ENCODE measurements at places on chromosomes 12 and 14.

GRCh38 chr14:93035917-93036651 lies 79.6 kb downstream of the ITPK1 start:
- no peak overlapping the region for H3K27ac ChIP-seq
- no peaks in the 10 kb centered on the region for H3K36me3 ChIP-seq
- no peak for DNase-seq
- H3K27me3 ChIP-seq, result no peaks in the 10 kb centered on the region

DNA sequence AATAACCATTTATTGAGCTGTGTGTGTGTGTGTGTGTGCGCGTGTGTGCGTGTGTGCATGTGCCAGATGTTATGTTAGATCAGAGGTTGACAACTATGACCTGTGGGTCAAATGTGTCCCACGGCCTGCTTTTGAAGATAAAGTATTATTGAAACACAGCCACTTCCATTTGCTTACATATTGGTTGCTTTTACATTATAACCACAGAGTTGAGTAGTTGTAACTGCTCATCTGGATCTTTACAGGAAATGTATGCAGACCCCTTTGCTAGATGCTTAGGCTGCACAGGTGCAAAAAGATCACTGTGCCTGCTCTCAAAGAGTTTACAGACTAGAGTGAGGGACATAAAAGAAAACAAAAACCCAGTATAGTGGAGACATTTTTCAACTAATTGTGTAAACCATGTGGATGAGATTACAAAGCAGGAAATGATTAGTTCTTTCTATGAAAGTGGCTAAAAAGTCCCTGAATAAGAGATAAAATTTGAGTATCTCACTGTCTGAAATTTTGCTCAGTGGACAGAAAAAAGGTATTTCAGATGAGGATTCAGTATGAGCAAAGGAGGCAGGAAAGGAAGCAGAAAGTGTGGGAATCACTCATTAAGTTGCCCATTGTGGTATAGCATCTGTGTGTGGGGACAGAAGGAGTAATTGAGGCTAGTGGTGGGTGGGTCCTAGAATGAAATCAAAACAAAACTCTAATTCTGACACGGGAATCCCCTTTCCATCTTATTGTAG lies 188.4 kb downstream of the PAH start:
- H3K4me3 ChIP-seq, result no peak overlapping the region
- peaks cover 11% of the 10 kb centered on the region for H3K4me1 ChIP-seq
- H3K36me3 ChIP-seq, result no peaks in the 10 kb centered on the region
- no peak for DNase-seq
- no peaks in the 10 kb centered on the region for H3K27me3 ChIP-seq

DNA sequence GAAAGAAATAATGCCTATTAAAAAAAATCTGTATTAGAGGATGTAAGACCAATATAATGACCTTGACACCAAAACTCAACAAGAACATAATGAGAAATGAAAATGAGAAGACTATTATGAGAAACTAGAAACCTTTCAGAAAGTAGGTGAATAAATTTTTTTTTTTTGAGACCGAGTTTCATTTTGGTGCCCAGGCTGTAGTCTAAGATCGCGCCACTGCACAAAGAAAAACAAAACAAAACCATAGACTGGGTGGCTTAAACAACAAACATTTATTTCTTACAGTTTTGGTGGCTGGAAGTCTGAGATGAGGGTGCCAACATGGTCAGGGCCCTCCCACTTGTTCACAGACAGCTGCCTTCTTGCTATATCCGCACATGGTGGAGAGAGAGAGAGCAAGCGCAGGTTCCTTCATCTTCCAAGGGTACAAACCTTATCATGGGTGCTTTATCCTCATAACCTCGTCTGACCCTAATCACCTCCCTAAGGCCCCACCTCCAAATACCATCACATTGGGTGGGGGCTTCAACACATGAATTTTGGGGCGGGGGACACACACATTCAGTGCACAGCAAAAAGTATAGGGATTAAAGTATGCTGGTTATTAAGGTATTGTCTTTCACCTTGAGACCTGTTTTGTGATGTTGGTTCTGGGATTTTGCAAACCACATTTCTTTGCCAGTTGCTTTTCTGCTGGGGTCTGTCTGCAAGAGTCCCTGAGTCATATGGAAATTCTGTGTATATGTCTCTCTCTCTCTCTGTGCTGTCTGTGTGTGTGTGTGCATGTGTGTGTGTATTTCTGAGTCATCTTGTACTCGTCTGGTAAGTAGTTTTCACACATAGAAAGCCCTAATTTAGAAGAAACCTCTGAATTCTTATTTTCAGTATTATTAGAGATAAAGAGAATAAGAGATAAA lies 26.2 kb downstream of the ZCRB1 start:
- peak; percentile 31 for DNase-seq
- H3K4me1 ChIP-seq, result peaks cover 13% of the 10 kb centered on the region
- H3K4me3 ChIP-seq, result no peak overlapping the region
- no peaks in the 10 kb centered on the region for H3K36me3 ChIP-seq
- H3K27me3 ChIP-seq, result no peaks in the 10 kb centered on the region
- peak overlapping the region; percentile 54 for H3K27ac ChIP-seq

- H3K36me3 ChIP-seq, result peaks cover 10% of the 10 kb centered on the region
- peak; percentile 37 for DNase-seq
- H3K4me3 ChIP-seq, result peak overlapping the region; percentile 46
- peak overlapping the region; percentile 93 for H3K27ac ChIP-seq
- peaks cover 78% of the 10 kb centered on the region for H3K4me1 ChIP-seq
Observed at GRCh38 chr12:25377469-25378177, 126.9 kb upstream of the KRAS start.

GRCh38 chr14:38866461-38866860 lies 236.6 kb downstream of the SEC23A start:
- H3K4me3 ChIP-seq, result no peak overlapping the region
- H3K27me3 ChIP-seq, result peaks cover 3% of the 10 kb centered on the region
- no peak overlapping the region for H3K27ac ChIP-seq
- H3K4me1 ChIP-seq, result no peaks in the 10 kb centered on the region
- H3K36me3 ChIP-seq, result no peaks in the 10 kb centered on the region

- H3K27me3 ChIP-seq, result no peaks in the 10 kb centered on the region
- H3K4me3 ChIP-seq, result peak overlapping the region; percentile 48
- H3K27ac ChIP-seq, result peak overlapping the region; percentile 94
- H3K4me1 ChIP-seq, result peaks cover 65% of the 10 kb centered on the region
- DNase-seq, result peak; percentile 50
- H3K36me3 ChIP-seq, result peaks cover 69% of the 10 kb centered on the region
Observed at GRCh38 chr14:91311284-91311662, 66.8 kb upstream of the GPR68 start.

GRCh38 chr12:66500841-66501240 lies 178.0 kb downstream of the GRIP1 start:
- no peak overlapping the region for H3K27ac ChIP-seq
- H3K36me3 ChIP-seq, result no peaks in the 10 kb centered on the region
- no peak for DNase-seq
- H3K27me3 ChIP-seq, result no peaks in the 10 kb centered on the region
- H3K4me1 ChIP-seq, result no peaks in the 10 kb centered on the region

DNA sequence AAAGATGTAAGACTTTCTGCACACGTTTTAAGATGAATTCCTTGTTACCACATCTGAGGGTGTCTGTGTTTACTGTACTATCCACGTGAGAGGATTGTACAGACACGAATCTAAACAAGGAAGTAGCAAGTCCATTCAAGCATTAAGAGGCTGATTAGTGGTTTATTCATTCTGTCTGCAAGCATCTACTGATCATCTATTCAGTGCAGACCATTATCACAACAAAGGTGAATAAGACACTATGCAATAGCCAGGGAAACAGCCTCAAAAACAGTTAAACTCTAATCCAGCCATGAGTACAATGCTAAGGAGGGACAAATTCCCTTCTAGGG lies 111.6 kb upstream of the PZP start:
- H3K4me3 ChIP-seq, result no peak overlapping the region
- H3K4me1 ChIP-seq, result no peaks in the 10 kb centered on the region
- no peaks in the 10 kb centered on the region for H3K36me3 ChIP-seq
- H3K27me3 ChIP-seq, result no peaks in the 10 kb centered on the region

GRCh38 chr12:68510397-68510796 lies 100.3 kb upstream of the RAP1B start:
- DNase-seq, result no peak
- no peak overlapping the region for H3K4me3 ChIP-seq
- H3K27ac ChIP-seq, result no peak overlapping the region
- no peaks in the 10 kb centered on the region for H3K36me3 ChIP-seq
- peaks cover 2% of the 10 kb centered on the region for H3K27me3 ChIP-seq

DNA sequence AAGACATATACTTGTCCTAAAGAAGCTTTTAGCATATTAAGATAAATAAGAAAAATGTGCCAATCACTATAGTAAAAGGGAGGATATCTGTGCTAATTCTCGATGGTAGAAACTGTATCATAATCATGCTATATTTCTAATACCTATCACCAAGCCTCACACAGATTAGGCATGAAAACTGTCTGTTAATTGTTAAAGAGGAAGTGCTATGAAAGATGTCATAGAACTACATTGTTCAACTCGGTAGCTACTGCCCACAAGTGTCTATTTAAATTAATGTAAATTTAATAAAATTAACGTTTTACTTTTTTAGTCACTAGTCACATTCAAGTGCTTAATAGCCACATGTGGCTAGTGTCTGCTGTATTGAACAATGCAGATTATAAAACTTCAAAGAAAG lies 77.5 kb upstream of the KICS2 start:
- no peak for DNase-seq
- H3K27me3 ChIP-seq, result peaks cover 16% of the 10 kb centered on the region
- no peaks in the 10 kb centered on the region for H3K36me3 ChIP-seq
- H3K4me3 ChIP-seq, result no peak overlapping the region
- no peaks in the 10 kb centered on the region for H3K4me1 ChIP-seq
- no peak overlapping the region for H3K27ac ChIP-seq

DNA sequence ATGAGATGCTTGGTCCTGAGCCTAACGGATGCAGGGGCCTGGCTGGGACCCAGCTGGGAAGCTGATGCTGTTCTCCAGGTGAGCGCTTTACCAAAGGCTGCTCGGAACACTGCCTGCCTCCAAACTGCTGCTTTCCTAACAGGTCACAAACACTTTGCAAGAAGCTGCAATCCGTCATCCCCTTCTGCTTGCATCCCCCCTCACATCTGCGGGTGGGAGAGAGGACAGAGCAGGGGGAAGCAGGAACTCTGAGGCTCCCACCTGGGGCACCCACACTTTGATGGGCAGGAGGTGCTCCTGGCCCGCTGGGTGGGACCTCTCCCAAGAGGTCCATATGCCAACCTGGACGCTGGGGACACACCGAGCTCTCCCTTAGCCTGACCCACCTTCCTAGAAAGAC lies 24.9 kb upstream of the PPP2R5C start:
- H3K4me3 ChIP-seq, result no peak overlapping the region
- H3K36me3 ChIP-seq, result no peaks in the 10 kb centered on the region
- peaks cover 30% of the 10 kb centered on the region for H3K4me1 ChIP-seq
- H3K27me3 ChIP-seq, result peaks cover 2% of the 10 kb centered on the region
- DNase-seq, result no peak
- H3K27ac ChIP-seq, result no peak overlapping the region

GRCh38 chr12:51636581-51636980 lies 45.5 kb downstream of the SCN8A start:
- H3K27ac ChIP-seq, result no peak overlapping the region
- no peak for DNase-seq
- H3K27me3 ChIP-seq, result peaks cover 13% of the 10 kb centered on the region
- no peak overlapping the region for H3K4me3 ChIP-seq
- H3K4me1 ChIP-seq, result no peaks in the 10 kb centered on the region
- no peaks in the 10 kb centered on the region for H3K36me3 ChIP-seq

DNA sequence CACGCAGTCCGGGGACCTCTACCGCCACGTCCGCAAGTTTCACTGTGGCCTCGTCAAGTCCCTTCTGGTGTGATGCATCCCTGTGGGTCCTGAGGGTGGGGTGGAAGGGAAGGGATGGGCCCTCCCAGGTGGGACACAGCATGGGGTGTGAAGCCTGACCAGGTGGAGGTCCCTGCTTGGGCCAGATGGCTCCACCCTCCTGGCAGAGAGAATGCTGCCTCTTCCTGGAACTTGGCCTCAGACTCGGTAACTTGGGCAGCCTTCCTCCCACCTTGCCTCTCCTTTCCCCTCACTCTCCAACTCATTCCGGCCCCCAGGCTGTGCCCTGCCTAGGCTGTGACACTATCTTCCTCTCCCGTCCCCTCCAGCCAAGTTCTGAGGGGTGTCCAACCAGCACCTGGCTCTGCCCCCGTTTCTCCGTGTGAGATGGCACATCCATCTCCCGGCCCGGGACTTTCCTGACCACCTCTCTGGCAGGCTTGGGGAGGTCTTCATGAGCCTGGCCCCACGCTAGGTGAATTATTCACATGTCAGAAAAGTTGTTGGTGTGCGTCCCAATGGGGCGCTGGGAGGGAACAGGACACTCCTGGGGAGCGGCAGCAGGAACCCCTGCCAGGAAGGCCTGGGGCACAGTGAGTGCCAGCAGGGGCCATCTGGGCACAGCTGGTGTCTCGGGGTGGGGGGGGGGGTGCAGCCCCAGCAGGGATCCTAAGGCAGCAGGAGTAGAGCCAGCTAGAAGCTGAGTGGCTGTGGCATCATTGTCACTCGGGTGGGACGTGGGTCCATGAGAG lies 1.7 kb downstream of the ZBTB42 start:
- H3K27me3 ChIP-seq, result peaks cover 10% of the 10 kb centered on the region
- H3K27ac ChIP-seq, result no peak overlapping the region
- H3K4me1 ChIP-seq, result peaks cover 11% of the 10 kb centered on the region
- no peak for DNase-seq
- H3K4me3 ChIP-seq, result peak overlapping the region; percentile 65
- no peaks in the 10 kb centered on the region for H3K36me3 ChIP-seq

- no peaks in the 10 kb centered on the region for H3K4me1 ChIP-seq
- no peak for DNase-seq
Observed at GRCh38 chr12:34354239-34355200, 332.2 kb downstream of the ALG10 start.

DNA sequence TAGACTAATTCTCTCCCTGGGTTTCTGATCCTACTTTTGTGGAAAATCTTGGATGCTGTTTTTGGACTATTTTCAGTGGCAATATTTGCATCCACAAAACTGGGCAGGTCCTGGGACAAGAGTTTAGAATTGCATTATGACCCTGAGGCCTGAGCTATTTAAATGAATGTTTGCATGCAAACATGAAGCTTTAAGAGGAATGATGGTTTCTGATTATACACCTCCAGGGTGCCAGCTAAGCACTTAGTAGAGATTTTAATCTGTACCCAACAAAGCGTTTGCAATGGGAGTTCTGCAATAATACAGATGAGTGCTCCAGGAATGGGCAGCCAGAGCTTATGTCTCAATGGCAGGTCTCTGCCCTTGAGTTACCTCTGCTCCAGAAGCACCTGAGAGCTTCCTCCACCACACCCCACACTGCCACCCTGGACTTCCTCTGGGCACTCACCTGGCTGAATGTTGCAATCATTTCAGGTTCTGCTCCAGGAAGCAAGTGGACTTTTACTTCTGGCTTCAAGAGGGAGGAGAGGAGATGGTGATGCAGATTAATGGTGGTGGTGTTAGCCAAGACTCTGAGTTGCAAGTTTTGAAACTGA lies 6.0 kb upstream of the SPTLC2 start:
- H3K27ac ChIP-seq, result no peak overlapping the region
- H3K27me3 ChIP-seq, result peaks cover 2% of the 10 kb centered on the region
- H3K36me3 ChIP-seq, result peaks cover 2% of the 10 kb centered on the region
- no peak overlapping the region for H3K4me3 ChIP-seq
- H3K4me1 ChIP-seq, result peaks cover 13% of the 10 kb centered on the region
- no peak for DNase-seq

- H3K27me3 ChIP-seq, result peaks cover 3% of the 10 kb centered on the region
- H3K4me1 ChIP-seq, result peaks cover 67% of the 10 kb centered on the region
- H3K36me3 ChIP-seq, result peaks cover 15% of the 10 kb centered on the region
- H3K27ac ChIP-seq, result no peak overlapping the region
Observed at GRCh38 chr14:72528863-72529175, 365.1 kb downstream of the DPF3 start.
